Activated CD4-positive, alpha-beta T cell treated with anti-CD3 and anti-CD28 coated beads for 24 hours (primary cell): ENCODE measurements at places on chromosomes 7 and 10.
A peak's percentile ranks its signal among the peaks of the same experiment; 100 is the strongest.

DNA sequence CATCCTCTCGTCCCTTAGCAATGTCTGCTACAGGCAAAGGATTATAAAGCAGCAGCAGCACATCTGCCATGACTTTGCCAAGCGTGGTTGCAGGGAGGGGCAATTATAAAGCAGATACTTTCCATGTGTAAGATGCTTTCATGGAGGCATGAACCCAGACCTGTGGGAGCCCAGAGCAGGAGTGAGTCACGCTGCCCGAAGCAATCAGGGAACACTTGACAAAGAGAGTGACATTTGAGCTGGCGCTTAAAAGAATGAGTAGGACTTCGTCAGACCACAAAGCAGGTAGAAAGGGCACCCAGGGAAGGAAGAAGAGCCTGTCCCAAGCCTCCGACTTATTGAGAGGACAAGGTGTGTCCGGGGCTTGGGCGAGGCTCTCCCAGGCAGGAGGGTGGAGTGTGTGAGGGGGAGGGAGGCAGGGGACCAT is 147.2 kb downstream of the MYOF start:
- no peak for DNase-seq

DNA sequence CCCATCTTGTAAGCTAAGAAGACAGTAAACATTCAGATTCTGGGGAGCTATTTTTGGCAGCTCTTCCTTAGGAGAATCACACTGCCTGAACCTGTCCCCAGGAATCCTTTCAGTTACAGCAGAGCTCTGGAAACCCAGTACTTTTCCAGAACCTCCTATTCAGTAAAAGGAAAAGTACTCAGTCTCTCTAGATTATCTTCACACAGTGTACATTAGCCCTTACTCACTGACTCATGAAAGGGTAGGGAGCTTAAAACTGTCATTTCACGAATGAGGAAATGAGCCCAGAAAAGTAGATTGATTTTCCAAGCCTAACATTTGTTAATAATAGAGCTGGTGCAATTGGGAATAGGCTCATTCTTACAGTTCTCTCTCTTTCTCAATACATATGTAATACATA is 3.9 kb upstream of the CNNM1 start:
- DNase-seq, result no peak

DNA sequence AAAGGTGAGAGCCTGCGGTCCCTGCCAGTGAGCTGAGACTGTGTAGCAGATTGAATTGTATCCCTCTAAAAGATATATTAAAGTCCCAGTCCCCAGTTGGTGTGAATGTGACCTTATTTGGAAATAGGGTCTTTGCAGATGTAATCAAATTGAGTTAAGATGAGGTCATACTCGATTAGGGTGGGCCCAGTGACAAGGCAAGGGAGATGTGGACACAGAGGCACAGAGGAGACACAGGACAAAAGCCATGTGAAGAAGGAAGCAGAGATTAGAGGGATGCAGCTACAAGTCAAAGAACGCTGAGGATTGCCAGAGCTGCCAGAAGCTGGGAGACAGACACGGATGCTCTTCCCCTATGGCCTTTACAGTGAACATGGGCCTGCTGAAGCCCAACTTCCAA is 104.3 kb downstream of the CLEC2L start:
- no peak for DNase-seq

DNA sequence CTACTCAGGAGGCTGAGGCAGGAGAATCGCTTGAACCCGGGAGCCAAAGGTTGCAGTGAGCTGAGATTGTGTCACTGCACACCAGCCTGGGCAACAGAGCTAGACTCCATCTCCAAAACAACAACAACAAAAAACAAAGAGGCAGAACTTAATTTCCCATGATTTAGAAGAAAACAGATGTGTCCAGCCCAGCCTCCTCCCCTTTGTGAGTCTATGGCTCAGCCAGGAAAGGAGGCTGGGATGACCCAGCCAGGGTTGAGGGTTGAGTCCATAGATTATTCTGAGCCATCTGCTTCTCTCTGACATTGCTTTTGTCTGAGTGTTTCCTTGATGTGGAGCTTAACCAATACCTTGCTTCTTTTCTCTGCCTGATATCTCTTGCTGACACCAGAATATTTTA is 994.1 kb downstream of the TYW1 start:
- DNase-seq, result no peak

DNA sequence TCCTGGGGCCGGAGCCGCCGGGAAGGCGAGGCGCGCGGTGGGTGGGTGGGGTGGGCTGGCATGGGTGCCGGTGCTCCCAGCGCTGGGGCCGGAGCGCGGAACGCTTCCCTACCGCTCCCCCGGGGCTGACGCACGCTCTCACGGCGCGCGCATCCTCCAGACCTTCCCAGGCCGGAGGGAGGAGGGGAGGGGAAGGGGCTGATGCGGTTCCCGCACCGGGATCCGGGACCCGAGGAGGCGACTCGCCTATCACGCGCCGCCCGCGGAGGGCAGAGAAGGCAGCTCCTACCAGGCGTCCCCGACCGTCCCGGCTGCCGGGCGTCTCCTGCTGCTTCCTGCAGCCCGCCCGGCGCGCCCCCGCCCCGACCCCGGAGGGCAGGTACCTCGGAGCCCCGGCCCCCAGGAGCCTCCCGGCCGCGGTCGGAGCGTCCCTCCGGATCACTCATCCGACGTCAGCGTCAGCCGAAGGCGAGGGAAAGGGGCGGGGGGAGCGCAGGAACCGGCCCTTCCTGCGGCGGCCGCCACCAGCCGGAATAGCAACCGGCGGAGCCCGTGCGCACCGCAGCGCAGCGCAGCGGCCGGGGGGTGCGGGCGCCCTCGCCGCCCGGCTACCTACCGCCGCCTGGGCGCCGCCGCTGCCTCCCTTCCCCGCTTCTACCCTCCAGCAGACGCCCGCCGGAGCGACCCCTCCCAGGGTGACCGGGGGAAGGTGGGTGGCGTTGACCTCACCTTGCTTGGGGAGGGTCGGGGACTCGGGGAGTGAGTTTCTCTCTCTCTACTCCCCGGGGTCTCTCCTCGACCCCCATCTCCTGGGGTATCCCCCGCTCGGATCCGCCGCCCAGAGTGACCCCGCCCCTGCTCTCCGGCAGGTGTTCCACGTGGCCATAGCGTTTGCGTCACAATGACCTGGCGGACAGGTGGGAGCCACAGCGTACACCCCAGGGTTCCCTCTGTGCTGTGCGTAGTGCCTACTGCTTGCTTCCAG is at the start of gene ICA1:
Gene ICA1 (minus strand): TSS at position 457 of the 985 bp plus-strand sequence. CDS start 26,241 bp downstream, outside the sequence.
- DNase-seq, result peak; percentile 22

DNA sequence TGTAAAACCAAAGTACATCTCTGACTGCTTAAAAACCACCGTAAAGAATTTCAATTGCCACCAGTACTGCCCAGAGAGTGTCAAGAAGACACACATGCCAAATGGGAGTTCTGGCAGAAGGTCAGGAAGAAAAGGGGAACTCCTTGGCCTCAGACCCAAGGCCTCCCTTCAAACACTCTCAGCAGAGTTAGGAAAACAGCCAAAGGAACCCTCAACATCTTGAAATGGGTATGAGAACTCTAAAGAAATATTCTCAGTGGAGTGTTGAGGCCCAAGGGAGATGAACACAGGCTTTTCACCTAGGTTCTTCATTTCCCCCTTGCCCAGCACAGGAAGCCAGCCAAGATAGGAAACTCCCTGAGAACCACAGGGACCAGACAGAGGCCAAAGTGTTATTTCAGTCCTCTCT is 96.1 kb upstream of the ASAH2 start:
- DNase-seq, result no peak

DNA sequence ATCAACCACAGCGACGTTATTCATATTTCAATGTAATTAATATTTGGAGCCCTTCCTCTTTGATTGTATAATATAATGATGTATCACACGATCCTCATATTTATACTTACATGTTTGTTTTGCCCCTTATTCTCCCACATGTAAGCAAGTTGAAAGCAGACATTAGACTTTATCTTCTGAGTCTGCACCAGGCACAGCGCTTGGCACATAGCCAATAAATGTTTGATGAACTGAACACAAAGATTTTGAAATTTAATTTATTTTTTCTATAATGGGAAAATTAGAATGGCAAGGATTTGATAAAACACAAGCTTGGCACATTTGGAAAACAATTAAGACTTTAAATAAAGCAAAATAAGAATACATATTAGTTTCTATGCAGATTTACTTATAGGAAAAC is 31.6 kb downstream of the ZFAND4 start:
- no peak for DNase-seq

DNA sequence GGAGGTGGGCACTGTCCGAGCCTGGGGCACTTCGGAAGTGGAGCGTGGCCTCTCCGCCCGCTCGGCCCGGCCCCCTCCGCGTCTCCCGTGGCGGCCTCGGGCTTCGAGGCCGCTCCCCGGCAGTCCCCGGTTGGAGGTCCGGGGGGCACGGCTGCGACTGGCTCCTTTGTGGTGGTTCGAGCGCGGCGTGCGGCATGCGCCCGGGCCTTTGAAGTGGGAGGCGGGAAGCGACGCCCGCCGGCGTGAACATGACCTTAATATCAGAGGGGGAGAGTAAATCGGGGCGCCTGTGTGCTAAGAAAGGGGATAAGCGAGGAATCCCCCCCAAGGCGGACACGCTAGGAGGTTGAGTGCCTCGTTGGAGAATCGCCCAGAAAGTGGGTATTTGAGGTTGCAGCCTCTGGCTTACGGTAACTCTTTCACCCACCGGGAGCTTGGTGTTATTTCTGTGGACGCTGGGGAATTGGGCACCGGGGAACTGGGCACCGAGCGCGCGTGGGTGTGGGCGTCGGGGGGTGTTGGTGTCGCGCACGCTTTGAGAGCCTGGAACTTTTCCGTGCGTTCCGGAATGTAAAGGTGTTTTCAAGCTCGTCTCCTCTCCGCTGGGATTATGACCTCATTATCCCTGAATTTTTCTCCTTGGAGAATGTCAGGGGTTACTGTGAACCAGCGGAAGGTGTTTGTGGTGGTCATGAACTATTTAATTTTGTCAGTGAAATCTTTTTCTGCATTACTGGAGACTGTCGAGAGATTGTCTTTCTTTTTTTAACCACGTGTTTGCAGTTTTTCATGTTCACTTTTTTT is 660 bp downstream of the SUV39H2 start:
- DNase-seq, result peak; percentile 22

DNA sequence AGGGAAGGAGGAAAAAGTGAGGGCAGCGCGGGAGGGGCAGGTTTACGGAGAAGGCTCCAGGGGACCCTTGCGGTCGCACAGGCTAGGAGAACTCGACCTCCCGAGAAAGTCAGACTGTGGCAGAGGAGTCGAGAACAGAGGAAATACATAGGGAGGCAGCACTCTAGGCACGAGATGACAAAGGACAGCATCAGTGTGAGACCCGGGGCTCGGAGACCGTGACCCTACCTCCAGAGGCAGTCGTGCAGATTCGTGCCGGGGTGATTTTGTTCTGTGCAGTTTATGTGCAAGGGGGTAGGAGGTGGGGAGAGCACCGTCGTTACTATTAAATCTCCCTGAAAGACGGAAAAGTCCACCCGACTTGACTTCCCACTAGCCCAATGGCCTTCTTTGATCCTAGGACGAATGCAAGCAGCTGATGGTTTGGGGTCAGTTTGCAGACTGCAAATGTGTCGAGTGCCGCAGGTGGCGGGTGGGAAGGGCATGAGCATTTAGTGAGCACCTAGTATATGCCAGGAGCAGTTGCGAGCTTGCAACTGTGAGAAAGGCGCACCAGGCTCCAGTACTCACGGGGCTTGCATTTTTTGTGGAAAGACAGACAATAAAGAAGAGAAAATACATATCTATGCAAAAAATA is 674 bp upstream of the OSBPL3 start:
- DNase-seq, result peak; percentile 25

DNA sequence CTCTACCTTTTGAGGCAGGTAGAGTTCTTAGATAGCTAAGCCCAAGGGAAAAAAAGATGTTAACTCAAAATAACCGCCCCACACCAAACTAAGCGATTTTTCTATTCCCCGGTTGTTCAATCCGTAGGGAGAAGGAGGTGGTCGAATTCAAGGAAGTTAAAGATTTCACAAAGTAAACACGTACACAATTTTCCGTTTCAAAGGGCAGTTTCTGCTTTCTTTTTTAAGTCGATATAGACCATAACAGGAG is 842 bp downstream of the KBTBD2 start:
- DNase-seq, result no peak

GRCh38 chr7:147658392-147658967 is 932.1 kb upstream of the C7orf33 start:
- DNase-seq, result no peak

DNA sequence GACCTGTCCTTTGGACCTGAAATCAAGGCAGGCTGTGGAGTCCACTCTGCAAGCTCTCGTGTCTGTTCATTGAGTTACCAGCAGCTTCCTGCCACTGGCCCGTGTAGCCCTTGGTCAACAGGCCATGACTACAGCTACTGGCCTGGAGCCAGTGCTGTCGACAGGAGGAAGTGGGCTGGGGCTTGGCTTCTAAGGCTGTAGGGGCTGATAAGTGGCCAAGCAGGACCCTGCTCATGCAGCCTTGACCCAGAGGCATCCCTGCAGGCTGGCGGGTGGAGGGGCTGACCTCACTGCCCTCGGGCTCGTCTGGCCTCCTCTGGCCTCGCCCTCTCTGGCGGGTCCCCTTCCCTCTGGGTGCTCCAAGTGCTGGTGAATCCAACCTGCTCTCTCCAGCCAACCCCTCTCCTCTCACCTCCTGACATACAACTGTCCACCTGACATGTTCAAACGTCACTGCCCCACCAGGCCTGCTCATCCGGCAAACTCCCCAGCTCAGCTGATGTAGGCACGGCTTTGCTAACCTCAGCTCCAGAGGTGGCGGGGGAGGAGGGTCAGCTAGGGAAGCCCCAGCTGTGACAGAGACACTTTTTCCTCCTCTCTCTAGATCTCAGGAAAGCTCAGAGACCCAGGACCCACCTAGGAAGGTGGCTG is 188.6 kb upstream of the LYZL2 start:
- no peak for DNase-seq

DNA sequence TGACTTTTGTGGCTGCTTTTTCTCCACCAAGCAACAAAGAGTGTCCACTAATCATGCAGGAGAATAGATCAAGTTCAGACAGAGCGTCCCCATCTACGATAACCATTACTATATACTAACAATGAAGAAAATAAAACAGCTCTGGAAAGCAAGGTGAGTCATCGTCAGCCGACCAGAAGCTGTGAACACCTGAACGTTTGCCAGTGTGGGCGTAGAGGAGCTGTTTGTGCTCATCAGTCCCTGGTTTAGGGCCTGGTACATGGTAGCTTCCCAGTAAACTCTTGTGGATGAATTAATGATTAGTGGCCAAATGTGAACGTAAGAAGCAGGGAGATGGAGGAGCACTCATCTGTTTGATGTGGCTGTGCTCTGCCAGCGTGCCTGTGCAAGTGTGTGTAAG is 180.7 kb downstream of the EVX1 start:
- no peak for DNase-seq

- no peak for DNase-seq
Observed at GRCh38 chr7:128112781-128113221, 81.6 kb upstream of the LRRC4 start.

- no peak for DNase-seq
Observed at GRCh38 chr7:98640375-98640774, 23.3 kb downstream of the NPTX2 start.

DNA sequence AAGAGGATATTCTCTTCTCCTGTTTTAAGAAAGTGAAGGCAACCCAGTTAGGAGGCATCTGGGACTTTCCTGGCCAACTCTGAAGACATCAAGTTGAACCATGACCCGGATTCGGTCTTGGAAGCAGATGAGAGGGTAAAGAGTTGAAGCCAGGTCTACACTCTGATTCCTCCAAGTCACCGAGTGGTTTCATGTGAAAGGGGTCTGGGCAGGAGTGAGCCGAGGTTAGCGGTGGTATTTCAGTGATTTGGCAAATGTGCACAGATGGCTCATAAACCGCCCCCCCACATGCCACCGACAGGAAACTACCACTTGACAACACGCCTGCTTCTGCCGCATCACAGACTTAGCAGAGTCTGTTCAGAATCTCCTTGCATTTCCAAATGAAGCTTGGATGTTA is 11.4 kb upstream of the REPIN1 start:
- DNase-seq, result peak; percentile 39
